Suppressor macrophage treated with lipopolysaccharide for 1 hour (primary cell): ENCODE measurements at places on chromosomes 7 and 10.

GRCh38 chr7:27684491-27684890 lies 21.8 kb upstream of the HIBADH start:
- DNase-seq = no peak

DNA sequence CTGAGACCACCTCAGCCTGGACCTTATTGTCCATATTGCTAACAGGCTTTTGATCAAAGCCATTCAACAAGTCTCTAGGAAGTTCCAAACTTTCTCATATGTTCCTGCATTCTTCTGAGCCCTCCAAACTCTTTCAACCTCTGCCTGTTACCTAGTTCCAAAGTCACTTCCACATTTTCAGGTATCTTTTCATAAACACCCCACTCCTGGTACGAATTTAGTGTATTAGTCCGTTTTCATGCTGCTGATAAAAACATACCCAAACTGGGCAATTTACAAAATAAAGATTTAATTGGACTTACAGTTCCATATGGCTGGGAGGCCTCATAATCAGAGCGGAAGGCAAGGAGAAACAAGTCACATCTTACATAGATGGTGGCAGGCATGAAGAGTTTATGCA lies 836.8 kb downstream of the SORCS1 start:
- no peak for DNase-seq

DNA sequence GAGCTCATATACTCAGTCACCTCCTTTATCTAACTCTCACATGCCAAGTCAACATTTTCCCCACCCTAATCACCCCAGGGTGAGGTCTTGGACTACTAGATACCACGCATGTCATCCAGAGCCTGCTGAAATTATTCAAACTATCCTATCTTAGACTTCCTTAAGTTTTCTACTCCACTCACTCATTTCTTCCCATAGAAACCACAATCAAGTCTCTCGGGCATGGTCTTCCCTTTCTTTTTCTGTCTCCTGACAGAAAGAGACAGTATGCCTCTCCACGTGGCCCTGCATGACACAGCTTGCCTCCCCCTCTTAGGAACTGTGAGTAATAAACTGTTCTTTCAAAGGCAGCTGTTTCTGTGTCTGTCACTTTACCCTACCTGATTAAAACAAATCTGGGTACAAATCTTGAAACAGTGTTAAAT lies 29.4 kb downstream of the TAS2R41 start:
- DNase-seq = peak; percentile 77

DNA sequence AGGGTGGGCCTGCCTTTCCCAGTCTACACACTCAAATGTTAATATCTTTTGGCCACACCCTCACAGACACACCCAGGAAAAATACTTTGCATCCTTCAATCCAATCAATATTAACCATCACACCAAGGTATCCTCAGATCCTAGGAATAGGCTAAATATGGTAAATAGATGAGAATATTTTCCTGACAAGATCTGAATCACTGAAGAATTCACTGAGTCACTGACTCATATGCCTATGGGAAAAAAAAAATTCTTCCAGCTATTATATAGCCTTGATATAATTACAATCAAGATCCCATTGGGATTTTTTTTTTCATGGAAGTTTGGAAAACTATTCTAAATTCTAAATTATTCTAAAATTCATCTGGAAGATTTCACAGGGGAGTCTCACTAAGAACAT lies 65.8 kb downstream of the INHBA start:
- no peak for DNase-seq

GRCh38 chr7:27202018-27202861 lies 2.3 kb upstream of the HOXA13 start:
- no peak for DNase-seq

DNA sequence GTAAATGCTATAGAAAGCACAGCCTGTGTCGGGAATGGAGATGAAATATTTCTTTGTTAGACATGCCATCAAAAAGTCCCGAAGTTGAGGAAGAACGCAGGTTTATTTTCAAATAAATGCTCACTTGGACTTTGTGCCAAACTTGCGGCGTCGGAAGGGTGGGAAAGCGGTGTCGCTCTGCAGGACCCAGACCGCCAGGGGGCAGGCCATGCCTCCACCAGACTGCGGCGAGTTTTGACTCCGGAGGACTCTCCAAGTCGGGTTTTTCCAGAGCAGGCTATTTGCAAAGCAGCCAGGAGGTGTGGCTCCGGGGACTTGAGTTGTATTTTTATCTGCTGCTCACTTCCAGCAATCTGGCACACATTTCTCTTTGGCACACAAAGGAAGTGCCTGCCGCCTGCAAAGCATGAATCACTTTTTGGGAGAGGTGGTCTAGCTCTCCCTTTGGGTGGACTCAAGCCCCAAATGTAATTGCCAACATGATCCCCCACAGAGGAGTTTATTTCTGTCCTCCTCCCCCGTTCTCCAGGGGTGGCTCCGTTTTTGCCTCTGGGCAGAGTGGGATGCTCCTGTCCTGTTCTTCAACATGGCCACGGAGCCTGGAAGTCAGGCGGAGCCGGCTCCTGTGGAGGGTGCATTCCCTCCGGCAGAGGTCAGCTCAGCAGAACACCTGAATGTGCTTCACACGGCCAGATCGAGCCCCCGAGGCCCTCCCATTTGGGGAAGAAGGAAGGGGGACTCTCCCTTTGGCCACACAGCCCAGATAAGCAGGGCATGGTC lies 82.3 kb upstream of the GPR26 start:
- DNase-seq = peak; percentile 92

GRCh38 chr7:100393233-100393905 lies 20.1 kb downstream of the PILRA start:
- DNase-seq = peak; percentile 72

DNA sequence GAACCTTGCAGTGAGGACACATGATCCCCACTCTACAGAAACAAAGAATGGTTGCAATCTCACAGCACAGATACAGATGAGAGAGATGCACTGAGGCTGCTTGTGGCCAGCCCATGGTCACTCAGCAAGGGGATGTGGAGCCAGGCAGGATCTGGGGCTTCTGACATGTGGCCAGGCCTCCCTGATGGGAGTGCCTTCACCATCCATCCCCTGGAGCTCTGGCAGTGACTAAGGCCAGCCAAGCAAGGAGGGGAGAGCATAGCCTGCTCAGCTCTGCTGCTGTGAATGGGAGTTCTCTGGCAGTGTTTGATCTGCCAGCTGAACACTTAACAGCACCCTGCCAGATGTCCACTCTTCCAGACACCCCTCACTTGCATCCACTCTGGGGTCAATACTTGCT lies 19.8 kb downstream of the C10orf71 start:
- DNase-seq = no peak

- no peak for DNase-seq
These were observed 58.8 kb downstream of the LANCL2 start for GRCh38 chr7:55423891-55424290.

DNA sequence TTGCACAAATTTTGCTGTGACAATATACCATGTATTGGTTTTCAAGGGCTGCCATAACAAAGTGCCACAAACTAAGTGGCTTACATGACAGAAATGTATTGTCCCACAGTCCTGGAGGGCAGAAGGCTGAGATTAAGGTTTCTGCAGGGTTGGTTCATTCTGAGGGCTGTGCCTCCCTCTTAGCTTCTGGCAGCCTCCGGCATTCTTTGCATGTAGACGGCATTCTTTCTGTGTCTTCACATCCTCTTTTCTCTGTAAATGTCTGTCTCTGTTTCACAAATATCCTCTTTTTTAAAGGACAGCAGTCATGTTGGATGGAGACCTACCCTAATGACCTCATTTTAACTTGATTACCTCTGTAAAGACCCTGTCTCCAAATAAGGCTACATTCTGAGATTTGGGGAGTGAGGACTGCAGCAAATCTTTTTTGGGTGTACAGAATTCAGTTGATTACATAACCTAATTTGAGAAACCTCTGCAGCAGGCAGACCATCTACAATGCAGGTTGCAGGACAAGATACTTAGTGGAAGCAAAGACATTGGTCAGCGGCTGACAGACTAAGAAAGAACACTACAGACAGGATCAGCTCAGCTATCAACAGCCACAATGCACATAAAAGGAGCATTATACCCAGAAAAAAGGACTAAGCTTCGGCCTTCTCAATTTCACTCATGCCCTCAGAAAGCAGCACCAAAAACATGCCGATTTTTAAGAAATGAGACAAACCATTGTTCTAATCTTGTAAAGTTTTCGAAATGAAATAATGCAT lies 84.6 kb upstream of the FAM3C start:
- DNase-seq = no peak

- no peak for DNase-seq
These were observed 675 bp downstream of the IL6 start for GRCh38 chr7:22727714-22728035.

GRCh38 chr7:112495156-112495788 lies 14.5 kb downstream of the LSMEM1 start:
- no peak for DNase-seq

- DNase-seq = peak; percentile 78
These were observed 11.1 kb downstream of the STEAP1B start for GRCh38 chr7:22488643-22489462.

GRCh38 chr7:148540041-148540738 lies 50.4 kb upstream of the C7orf33 start:
- DNase-seq = no peak

DNA sequence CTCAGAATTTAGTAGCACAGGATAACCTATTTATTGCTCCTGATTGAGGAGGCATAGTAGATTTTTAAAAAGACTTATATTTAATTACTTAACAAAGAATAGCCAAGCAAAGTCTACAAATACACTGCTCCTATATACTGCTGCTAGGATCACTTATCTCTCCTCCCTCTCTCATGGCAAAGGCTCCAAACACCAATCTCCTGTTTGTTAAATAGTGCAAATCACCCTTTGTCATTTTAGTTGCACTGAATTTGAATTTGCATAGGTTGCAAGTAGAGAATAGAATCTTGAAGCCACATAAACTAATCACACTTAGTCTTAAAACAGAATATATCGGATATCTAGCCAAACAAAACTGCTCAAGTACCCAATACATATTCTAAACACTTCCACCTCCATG lies 219.1 kb upstream of the LRRN3 start:
- DNase-seq = no peak

DNA sequence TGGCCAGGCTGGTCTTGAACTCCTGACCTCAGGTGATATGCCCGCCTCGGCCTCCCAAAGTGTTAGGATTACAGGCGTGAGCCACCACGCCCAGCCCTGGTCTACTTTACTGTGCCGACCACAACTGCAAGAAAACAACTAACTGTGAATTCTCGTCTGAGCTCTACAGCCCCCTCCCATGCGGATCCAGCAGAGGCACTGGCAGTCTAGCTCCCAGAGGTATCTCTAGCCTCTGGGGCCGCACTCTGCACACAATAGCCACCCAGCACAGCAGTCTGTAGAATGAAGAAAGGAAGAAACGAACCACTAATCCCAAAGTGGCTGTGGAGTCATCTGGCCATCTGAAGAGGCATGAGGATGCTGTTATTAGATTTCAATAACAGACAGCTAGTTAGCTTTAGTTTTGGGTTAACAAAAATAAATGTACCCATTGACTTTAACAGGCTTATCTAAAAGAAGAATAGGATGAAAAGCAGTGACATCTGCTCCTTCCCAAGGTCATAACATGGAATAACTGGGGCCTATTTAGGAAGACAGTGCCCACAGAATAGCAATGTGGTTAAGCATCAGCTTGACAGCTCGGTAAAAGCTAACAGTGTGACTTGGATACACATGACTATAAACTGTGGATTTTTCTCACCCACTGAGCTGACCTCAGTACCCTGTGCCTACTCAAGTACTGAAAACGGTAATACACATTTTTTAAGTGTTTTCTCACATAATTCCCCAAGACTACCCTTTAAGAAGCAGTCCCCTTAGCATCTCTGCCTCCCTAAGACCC lies 131.9 kb downstream of the TNS3 start:
- DNase-seq = peak; percentile 72

- peak; percentile 72 for DNase-seq
These were observed 34.1 kb upstream of the NOBOX start for GRCh38 chr7:144437370-144438191.

DNA sequence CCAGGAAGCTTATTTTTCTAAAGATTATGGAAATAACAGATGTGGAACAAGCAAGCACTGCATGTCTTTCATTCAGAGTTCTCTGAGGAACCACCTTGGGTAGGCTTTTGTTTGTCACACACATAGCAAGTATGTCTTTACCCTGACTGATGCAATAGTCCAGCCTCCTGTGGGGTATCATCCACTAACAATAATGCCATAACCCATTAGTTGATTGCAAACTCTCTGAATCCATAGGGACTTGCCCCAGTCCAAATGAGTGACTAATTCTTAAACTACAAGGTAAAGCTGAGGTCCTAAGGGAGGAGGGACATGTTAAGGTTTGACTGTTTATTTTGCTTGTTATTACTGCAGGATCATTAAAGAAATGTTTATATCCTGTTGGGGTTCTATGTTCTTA lies 151.4 kb upstream of the PRPS1L1 start:
- no peak for DNase-seq

- DNase-seq = no peak
These were observed 273.1 kb upstream of the KCND2 start for GRCh38 chr7:119999738-120000475.

DNA sequence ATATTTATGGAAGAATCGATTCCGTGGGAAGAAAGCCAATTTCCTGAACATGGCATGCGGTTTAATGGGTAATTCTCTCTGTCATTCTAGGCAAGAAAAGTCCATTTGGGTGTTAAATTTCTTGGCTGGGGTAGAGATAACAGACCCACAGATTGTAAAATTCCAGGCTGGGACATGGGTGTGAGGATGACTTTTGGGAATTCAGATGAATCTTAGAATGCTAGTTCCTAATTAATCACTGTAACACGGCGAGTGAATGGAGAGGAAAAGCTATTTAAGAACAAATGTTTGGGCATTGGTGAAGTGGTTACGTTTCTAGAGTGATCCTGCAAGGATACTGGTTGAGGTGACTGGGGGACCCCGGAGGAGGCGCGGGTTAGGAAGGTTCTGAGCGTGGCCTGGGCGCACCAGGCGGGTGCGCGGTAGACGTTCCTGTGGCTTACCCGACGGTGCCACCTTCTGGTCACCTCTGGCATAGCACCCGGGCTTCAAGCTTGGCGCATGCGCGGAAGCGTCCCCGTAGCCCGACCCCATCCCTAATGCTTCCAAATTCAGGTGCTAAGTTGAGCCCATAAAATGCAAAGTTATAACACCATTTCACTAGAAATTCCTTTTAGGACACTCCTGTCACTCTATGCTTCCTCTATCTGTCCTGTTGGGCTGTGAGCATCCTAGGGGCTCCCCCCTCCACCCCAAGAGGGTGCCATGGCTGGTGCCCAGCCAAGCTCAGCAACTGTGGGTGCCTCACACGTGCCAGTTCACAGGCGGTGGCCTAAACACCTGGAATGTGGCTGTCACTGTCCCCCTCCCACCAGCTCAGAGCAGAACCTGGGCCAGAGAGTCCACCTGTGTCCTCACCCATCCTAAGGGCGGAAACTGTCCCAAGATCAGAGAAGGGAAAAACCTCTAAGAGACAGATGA lies 104.4 kb downstream of the PTPRE start:
- DNase-seq = peak; percentile 85

- no peak for DNase-seq
These were observed 130.8 kb upstream of the TCF7L2 start for GRCh38 chr10:112819231-112819630.
